H1 (cell line): ENCODE measurements at places on chromosomes 3 and 15. TPM values are rescaled to one million over a fixed set of nuclear protein-coding genes. Genes with fewer than 3 reads are reported as not detected.

Gene ANKRD63
- polyA plus RNA-seq: 0.16 and 0.18 TPM in 2 replicates

Gene ABI3BP
- polyA plus RNA-seq: 0.08 TPM in 1 of 2 replicates, not detected in the other

Gene ZNF620
- 5.1 and 5.3 TPM in 2 replicates for polyA plus RNA-seq

Gene TMC3
- not detected in 2 replicates for polyA plus RNA-seq

Gene SUSD5
- 0.92 and 1.5 TPM in 2 replicates for polyA plus RNA-seq

Gene MOBP
- 0.06 and 0.24 TPM in 2 replicates for polyA plus RNA-seq

Gene ADIPOQ
- polyA plus RNA-seq: not detected in 2 replicates

Gene CLRN1
- polyA plus RNA-seq: 0.17 and 0.20 TPM in 2 replicates

Gene SLC28A1
- 0.03 and 0.09 TPM in 2 replicates for polyA plus RNA-seq

Gene A4GNT
- not detected in 2 replicates for polyA plus RNA-seq

Gene SLCO2A1
- 2.3 and 4.1 TPM in 2 replicates for polyA plus RNA-seq

Gene PLSCR4
- 1.1 and 1.8 TPM in 2 replicates for polyA plus RNA-seq

Gene SLC9C1
- 0.06 and 0.15 TPM in 2 replicates for polyA plus RNA-seq
